T-helper 17 cell (primary cell): ENCODE measurements at places on chromosomes 12 and 14.

DNA sequence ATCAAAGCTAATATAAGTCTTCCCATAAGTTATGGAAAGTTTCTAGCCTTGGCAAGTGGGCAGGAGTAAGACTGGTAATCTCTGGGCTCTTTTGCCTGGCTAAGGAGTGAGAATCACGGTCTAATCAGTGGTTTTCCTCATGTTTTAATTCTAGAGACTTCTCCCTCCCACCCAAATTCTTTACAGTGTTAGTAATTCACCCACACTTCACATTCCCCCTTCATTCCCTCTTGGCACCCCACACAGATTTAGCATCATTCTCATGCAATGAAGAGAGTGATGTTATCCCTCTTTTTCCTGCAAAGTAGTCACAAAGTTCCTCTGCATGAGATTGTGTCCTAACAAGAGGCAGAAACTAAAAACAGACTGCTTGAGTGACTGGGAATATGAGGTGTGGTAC lies 28.6 kb upstream of the CACNA2D4 start:
- no peak for DNase-seq

DNA sequence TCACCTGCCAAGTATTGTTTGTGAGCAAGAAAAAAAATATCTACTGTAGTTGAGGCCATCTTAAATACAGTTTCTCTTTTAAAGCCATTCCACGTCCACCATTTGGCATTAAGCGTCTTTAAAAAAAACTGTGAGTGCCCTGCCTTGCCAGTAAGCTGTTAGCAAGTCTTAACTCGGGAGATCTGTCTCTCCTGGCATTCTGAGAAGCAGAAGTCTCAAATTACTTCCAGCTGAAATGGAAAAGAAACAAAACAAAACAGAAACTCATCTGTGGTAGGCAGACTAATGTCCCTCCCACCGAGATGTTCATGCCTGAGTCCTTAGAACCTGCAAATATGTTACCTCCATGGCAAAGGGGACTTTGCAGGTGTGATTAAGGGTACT lies 126.2 kb downstream of the CRADD start:
- DNase-seq: no peak

GRCh38 chr12:89537389-89537788 lies 11.5 kb upstream of the POC1B start:
- DNase-seq: no peak

GRCh38 chr12:80777587-80777986 lies 60.9 kb downstream of the MYF5 start:
- DNase-seq: no peak

DNA sequence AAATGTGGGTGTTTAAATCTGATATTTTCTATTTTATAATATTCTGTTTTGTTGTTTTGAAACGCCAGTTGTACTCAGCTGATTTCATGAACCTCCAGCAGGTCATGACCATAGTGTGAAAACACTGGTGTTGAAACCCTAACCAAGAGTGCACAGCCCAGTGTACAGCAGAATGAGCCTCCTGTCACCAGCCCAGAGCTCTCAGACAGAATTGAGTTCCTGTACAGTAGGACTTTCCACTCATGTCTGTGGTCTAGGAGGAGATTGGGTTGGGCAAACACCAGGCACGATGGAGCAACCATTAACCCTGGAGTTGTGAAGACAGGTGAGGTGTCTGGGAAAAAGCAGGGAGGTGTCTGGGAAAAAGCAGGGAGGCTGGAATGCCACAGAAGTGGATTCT lies 908.8 kb downstream of the VRK1 start:
- no peak for DNase-seq

DNA sequence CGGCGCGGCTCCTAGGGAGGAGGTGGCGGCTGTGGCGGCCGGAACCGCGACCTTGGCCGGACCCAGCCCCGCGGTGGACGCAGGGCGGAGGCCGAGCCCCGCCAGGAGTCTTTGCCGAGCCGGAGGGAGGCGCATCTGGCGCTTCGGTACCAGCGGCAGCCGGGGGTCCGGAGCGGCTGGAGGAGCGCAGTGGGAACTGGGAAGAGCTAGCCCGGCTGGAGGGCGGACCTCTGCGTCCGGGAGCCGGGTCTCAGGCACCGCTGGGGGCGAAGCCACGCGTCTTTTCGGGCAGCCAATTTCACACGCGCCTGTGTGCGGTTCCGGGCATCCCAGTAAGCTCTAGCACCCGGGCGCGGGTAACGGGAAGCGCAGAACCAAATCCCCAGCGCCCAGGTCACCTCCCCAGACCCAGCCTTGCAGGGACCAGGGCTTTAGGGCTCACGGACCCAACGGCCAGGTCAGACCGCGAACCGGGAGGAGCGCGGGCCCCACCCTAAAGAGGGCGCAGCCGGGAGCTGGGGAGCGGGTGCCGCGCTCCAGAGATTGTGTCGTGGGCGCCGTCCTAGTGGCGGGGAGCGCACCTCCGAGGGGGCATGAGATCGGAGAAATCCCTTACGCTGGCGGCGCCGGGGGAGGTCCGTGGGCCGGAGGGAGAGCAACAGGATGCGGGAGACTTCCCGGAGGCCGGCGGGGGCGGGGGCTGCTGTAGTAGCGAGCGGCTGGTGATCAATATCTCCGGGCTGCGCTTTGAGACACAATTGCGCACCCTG lies 89.4 kb downstream of the GALNT8 start:
- DNase-seq: no peak

DNA sequence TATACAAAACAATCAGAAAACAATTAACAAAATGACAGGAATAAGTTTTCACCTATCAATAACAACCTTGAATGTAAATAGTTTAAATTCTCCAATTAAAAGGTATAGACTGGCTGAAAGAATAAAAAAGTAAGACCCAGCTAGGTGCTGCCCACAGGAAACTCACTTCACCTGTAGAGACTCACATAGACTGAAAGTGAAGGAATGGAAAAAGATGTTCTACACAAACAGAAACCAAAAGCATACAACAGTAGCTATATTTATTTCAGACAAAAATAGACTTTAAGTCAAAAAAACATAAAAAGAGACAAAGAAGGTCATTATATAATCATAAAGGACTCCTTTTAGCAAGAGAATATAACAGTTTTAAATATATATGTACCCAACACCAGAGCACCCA lies 152.4 kb upstream of the PWP1 start:
- no peak for DNase-seq

GRCh38 chr12:52949413-52950331 lies 754 bp downstream of the KRT18 start:
- DNase-seq: no peak
